Mesenchymal stem cell (in vitro differentiated cells and primary cell): ENCODE measurements at places on chromosomes 12 and 14.
A peak's percentile ranks its signal among the peaks of the same experiment; 100 is the strongest.

GRCh38 chr14:32713856-32714255 is 224.8 kb upstream of the NPAS3 start:
- no peak for DNase-seq

DNA sequence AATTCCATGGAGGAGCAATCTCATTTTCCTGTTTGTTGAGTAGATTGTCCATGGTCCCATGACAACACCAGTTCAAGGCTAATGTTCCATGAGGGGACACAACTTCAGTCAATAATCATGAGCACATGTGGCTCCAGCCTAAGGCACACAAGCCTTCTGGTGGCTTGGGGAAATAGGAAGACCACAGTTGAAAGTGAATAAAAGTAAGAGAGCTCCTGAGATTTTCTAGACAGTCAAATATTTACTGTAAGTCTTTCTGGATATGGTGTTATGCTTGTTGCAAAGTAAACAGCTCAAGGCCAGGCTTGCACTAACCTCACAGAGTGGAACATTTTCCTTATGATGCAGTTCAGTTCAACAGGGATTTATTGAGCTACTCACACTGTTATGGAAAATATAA is 206.9 kb upstream of the SLC38A2 start:
- DNase-seq: peak; percentile 18

- peak; percentile 78 for DNase-seq
These were observed 153.8 kb downstream of the MED13L start for GRCh38 chr12:116123451-116124258.

DNA sequence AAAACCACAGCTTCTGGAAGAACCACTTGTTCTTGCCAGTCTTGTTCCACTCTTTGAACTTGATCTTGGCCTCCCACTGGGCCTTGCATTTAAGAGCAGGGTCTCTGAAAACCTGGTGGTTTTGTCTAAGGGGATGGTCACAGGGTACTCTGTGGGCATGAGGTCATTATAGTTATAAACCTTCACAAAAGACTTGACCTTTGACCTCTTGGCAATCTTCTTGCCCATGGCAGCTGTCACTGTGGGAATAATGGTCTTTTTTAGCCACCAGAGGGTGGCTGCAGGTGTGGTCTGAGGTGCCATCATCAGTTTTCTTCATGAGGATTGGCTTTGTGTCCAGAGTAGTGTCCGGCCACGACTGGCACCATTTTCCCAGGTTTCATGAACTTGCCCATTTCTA is 9.1 kb downstream of the ATP6V0A2 start:
- no peak for DNase-seq

GRCh38 chr14:45198551-45198950 is 54.5 kb downstream of the MIS18BP1 start:
- no peak for DNase-seq

- no peak for DNase-seq
These were observed 96.5 kb downstream of the LGMN start for GRCh38 chr14:92651758-92652406.

DNA sequence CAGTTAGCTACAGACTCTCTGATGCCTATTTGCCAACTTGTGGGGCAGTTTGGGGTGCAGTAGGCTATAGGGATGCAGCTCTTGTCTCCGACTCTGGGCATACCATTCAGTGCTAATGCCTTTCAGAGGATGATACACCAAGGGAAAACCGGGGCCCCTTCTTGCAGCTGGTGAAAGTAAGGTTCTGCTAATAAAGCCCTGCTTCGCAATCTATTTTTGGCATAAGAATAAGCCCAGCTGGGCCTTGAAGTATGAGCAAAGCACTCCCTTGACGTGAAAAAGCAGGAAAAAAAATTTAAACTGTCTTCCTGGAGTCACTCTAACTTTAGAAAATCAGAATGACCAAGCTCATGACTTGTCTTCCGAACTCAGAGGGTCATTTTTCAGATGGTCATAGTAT is 124.1 kb upstream of the RBM19 start:
- DNase-seq: no peak

GRCh38 chr14:50529288-50530179 is 2.8 kb downstream of the MAP4K5 start:
- peak; percentile 22 for DNase-seq

DNA sequence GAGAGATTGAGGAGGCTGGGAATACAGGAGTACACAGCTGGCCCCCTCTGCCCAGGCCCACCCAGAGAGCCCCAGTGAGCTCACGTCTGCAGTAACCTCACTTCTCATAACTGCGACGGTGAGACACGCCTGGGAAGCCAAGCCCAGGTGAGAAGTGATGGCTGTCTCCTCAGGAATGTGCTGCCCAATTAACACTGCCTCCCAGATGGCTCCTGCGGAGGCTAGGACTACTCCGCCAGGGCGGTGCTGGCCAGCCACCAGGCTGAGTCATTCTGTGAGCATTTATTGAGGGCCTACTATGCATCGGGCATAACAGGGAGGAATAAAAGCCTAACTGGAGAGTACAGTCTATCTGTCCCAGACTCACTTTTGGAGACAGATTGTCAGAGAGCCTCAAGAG is 9.3 kb upstream of the TMEM106C start:
- DNase-seq: no peak

DNA sequence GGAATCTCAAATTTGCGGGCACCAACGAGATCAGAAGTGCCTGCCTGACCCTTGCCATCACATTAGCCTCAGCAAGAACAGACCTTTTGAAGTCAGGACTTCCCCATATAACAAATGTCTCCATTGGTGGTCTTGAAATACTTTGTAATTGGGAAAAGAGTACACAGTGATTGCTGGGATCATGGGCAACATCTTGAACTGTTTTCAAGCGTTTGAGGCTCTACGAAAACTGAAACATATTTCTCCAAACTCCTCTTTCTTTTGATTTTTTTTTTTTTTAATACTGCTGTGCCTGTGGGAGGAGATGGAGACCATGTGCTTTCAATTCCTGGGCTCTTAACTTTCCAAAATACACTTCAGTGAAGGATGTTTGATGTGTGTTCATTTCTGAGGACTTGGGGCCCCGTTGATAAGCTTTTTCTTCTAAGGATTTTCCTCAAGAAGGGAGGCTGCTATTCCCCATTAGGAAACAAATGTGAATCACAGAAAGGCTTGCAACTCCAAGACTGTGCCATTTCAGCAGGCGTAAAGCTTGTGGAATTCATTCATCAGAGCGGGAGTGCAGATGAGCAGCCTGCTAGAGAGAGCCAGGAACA is 94.5 kb downstream of the TMEM132C start:
- no peak for DNase-seq

DNA sequence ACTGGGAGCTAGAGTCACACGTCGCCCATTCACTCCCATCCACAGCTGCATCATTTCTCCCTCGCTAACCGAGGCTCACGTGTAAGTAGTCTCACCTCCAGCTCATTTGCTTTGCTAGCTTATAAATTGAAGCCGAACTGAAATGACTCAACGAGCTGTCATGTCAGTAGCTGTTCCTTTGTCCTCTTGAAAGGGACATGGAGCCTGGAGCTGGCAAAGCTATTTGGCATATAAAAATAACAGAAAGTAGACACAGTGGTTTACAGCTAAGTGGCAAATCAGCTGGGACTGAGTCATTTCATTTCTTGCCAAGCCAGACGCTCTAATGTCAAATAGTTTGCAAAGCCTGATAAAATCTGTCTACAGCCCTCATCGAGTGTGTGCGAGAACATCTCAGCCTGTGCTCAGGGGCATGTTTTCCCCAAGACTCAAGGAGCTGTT is 114.4 kb upstream of the TMEM233 start:
- no peak for DNase-seq

DNA sequence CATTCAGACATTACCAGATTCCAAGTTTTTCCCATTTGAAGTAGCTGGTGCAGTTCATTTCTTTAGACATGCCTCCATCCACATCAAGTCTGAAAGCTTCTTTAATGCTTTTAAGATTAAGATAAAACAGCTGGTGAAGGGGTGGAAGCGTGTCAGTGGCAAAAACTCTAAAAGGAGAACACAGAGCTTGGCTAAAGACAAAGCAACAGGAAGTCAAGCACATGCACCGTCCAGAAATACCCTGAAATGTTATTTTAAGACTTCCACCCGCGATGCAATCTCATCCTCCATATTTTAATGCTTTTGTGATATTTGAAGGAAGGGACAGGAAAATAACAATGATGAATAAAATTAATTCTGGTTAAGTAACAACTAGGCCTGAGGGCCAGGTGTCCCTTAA is 31.8 kb downstream of the PPM1H start:
- no peak for DNase-seq

DNA sequence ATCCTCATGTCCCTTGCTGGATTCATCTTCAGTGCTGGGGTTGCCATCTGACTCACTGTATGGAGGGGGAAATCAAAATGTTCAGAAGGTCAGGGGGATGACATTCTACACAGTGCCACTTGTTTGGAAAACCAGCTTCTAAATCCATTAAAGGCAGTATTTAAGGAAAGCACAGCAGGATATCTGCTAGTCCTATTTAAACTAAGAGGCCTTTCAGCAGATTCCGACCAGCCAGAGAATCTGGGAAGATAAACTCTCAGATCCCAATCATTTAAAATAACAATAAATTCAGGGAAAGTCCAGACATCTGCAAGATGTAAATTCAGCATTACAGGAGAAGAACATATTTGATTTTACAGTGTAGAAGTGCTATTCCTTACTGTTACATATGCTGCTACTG is 3.8 kb downstream of the SIX4 start:
- no peak for DNase-seq
